ENCODE measurements at places on chromosomes 1 and 21.
A peak's percentile ranks its signal among the peaks of the same experiment; 100 is the strongest.

GRCh38 chr1:224251741-224252146 is 68.7 kb downstream of the DEGS1 start:
- no peak for DNase-seq

DNA sequence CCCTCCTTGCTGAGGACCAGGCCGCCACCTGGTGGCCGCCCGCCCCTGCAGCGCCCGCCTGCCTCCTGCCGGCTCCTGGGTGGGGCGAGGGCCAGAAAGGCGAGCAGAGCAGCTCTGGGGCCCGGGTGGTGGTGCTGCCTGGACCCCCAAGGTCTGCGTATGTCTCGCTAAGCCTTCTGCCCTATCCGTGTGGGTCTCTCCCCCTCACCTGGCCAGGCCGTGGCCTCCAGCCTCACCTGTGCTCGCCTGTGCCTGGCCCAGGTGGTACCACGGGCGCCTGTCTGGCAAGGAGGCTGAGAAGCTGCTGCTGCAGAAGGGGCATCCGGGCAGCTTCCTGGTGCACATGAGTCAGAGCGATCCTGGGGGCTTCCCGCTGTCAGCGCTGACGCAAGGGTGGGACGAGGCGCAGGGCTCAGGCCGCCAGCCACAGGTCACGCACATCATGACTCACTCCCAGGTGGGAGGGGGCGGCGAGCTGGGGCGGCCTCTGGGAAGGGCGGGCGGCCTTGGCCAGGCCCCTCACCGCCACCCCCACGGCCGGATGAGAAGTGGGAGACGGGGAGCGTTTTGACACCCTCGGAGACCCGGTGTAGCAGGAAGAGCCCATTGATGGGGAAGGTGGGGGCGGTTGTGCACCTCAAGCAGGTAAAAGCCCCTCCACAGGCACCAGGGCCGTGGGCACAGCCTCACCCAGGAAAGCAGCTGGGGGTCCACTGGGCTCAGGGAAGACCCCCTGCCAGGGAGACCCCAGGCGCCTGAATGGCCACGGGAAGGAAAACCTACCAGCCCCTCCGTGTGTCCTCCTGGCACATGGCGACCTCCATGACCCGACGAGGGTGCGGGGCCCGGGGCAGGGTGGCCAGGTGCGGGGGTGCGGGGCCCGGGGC is 9.9 kb downstream of the RNF223 start:
- no peak for DNase-seq

DNA sequence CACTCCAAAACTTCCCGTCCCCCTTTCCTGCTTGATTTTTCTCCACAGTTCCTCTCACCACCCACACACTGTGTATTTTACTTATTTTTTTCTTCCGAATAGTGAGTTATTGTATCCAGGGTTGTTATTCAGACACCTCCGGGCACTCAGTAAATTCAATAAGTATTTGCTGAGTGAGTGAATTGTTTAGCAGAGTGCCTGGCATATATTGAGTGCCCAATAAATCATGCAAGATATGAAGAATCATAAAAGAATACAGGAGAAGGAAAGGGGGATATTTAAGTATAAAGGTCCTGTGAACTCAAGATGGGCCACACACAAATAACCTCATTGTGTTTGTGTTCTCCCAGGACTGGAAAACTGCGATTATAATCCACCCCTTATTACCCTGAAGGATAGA is 139.9 kb downstream of the GALNT2 start:
- no peak for DNase-seq

DNA sequence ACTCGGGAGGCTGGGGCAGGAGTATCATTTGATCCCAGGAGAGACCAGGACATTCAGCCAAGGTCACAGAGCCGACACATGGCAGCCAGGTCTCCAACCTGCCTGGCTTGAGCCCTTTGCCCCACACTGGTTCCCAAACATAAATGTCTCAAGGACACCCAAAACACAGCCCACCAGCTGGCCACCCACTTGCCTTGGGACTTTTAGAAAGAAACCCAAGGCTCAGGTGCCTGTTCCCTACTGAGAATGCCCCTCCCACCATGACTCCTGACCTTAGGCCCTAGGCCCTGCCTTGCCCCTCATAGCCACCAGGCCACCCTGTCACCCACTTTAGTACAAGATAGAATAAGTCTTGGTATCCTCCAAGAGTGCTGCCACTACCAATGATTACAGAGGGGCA is 41.9 kb upstream of the LRP8 start:
- DNase-seq, result no peak

DNA sequence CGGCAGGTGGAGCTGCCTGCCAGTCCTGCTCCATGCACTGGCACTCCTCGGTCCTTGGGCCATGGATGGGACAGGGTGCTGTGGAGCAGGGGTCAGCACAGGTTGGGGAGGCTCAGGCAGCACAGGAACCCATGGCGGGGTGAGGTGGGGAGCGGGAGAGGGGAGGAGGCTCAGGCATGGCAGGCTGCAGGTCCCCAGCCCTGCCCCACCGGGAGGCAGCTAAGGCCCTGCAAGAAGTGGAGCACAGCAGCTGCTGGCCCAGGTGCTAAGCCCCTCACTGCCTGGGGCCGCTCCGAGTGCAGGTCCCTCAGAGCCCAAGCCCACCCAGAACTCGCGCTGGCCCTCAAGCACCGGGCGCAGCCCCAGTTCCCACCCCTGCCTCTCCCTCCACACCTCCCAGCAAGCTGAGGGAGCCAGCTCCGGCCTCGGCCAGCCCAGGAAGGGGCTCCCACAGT is 691 bp upstream of the GBP5 start:
- DNase-seq, result no peak

- no peak for DNase-seq
Measured at GRCh38 chr1:31231802-31232201, 7.9 kb downstream of the NKAIN1 start.

DNA sequence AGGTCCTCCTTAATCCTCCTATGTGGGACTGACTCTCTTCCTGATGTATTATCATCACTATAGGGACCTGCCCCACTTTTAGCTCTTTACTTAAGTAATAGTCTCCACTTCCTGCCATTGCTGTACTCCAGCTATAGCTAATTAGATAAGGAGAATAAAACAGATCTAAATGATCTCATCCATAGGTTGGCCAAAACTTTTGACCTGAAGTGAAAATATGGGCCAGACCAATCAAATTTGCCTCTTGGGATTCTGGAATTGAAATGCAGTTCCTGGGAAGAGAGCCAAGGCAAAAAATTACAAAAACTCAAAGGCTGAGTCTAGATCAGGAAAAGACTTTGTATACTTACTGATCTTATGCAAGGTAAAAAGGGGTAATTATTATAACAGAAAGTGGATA is 36.1 kb upstream of the PDE4B start:
- DNase-seq, result no peak

GRCh38 chr1:207762622-207763021 is 10.8 kb downstream of the CD46 start:
- DNase-seq, result no peak

- DNase-seq, result peak; percentile 73
Measured at GRCh38 chr1:211326528-211327345, at the start of gene TRAF5. Gene TRAF5, plus strand, starts transcription at chr1:211326833. Its CDS starts 26,407 bp downstream, at chr1:211353240.

DNA sequence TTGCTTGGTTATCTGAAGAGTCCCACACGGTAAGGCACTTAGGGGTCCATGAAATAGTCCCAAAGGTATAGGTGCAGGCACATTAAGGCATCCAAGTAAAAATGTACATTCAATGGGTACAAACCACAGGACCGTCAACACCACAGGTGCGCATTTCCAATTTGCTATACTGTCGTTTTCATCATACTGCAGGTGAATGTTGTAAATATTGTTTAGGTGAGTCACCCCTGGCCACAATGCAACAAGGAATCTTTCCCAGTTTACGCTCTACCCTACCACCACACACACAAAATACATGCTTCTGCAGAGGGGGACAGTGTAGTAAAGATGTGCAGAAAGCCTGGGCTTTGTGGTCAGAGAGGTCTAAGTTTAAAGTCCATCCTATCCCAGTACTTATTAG is 13.7 kb downstream of the CADM3 start:
- DNase-seq, result no peak

GRCh38 chr1:204357551-204358490 is 1.9 kb downstream of the PLEKHA6 start:
- peak; percentile 17 for DNase-seq

DNA sequence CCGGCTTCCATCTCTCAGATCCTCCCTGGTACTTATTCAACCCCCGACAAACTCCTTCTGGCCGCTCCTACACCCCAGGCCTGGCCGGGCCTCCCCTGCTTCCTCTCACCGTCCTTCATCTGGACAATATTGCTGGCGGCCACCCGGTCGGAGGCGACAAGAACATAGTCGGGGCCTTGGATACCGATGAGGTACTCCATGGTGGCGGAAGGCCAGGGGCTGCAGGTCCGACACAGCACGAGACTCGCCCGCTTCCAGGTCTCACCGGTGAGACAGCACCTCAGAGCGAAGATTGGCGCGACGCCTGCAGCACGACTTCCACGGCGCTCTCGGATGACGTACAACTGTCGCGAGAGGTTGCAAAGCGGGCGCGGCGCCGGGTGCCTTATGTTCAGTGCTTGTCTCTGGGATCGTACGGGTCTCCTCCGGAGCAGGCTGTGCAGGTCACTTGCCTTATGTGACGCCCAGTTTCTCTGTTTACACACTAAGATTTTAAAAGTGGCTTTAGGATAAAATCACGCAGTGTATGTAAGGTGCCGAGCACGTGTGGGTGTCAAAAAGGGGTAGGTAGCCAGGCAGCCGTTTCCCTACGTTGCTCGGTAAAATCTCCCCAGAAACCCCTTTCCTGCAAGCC is at the start of gene PSMB2:
Gene PSMB2, minus strand, starts transcription at position 294 of the 634 bp plus-strand sequence. Its CDS starts 94 bp downstream, at position 200.
- DNase-seq, result peak; percentile 98

GRCh38 chr1:22827666-22828483 is 117.2 kb downstream of the EPHB2 start:
- DNase-seq, result no peak

DNA sequence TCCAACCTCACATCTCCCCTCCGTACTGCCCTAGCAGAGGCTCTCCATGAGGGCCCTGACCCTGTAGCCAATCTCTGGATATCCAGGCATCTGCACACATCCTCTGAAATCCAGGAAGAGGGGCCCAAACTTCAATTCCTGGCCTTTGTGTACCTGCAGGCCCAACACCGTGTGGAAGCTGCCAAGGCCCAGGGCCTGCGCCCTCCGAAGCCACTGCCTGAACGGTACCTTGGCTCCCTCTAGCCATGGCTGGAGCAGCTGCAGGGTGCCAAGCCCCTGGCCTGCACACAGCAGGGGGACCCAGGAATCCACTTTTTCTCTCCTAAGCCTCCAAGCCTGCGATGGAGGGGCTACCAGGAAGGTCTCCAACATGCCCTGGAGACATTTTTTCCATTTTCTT is 84.2 kb downstream of the PTGER3 start:
- DNase-seq, result no peak

DNA sequence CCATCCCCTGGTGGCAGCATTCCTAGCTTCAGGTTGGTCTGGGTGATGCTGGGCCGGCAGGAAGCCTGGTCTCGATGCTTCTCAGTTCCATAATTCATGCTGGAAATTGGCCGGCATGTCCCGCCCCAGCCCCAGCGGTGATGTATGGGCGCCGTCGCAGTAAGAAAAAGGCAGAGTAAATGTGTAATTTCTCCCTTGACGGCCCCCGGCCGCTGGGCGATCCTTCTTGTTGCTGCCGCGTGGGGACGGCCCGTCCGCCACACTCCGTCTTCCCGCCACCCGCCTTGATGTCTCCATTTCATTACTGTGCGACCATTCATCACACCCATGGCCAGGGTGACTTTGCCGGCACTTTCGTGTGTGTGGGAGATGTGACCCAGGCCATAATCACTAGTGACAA is 8.5 kb downstream of the DMAP1 start:
- no peak for DNase-seq

DNA sequence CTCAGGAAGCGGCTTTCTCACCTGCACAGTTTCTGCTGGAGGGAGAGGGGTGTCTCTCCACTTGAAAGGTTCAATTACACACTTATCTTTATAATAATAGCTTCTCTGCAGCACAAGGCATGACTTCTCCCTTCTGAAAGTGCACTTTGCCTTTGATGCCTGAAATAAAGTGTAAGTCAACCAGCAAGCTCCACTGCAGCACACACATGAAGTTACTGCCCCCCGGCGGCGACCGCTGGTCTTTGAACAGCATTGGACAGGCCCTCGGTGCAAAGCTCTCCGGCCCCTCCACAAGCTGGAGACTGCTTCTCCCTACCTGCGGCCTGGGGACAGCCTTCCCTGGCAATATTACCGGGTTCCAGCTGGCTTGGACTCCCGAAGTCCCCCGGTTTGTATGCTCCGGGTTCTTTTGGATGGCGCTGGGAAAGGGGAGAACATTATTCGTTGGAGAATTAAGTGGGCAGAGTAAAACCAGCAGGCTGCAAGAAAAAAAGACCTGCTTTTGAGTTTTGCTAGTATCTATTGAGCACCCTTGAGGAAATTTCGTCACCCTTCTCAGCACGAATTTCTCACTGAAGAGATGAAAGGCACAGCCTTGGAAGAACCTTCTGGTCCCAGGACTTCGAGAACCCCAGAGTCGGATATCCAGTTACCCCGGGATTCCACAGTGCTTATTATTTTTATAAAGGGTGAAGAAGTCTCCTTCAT is 11.8 kb downstream of the RCAN1 start:
- DNase-seq, result peak; percentile 92

DNA sequence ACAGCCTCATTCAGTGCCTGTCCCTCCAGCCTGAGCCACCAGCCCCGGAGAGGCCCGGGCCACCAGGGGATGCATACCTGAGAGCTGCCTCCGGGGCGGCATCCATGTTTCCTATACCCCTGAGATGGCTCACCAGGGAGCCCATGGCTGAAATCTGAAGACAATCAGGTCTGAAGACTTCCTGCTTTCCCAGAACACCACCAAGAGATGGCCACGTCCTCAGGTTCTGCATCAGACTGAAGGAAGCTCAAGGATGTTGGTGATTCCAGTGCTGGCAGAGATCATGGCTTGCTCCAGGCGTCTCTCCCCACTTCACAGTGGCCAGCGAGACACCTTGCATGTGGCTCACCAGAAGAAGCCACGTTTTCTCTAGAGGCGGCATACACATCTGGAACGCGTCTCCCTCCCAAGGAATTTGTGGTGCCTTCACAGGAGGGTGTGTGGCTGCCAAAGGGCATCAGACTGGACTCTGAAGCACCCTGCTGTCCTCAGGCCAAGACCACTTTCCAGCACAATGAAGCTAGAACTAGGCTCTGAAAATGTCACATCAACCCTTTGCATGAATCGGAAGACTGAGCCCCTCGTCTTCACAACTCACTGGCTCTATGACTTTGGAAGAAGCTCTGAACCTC is 170.7 kb upstream of the IRF2BP2 start:
- no peak for DNase-seq

DNA sequence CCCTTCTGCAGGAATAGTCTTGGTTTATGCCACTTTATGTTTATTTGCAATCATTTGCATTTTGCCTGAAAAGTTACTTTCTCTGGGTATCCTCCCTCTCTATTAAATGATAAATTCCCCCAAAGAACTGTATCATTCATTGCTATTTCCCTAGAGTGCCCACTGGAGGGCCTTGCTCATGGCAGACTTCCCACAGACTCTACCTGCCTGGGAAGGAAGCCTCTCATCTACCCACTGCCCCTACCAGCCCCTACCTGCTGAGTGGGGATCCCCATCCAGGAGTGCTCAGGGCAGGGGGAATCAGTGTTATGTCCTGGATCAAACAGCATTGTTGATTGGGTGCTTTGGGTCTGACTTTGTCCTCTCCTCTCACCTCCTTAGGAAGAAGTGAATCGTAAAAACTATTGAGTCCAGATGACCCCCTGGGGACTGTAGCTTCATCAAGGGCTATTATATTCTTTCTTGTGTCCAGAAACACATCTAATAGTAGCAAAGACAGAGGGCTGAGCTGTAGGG is 6.8 kb upstream of the LRRN2 start:
- no peak for DNase-seq

- DNase-seq, result no peak
Measured at GRCh38 chr1:203768256-203768655, 3.3 kb downstream of the LAX1 start.

GRCh38 chr1:113677250-113678158 is 81.8 kb downstream of the PHTF1 start:
- peak; percentile 79 for DNase-seq

All from NCI-H1092 treated with DMSO at 0.1 percent for 48 hours (cell line).